ENCODE measurements at places on chromosomes 1 and 21. TPM values are rescaled to one million over a fixed set of nuclear protein-coding genes. Genes with fewer than 3 reads are reported as not detected.

DNA sequence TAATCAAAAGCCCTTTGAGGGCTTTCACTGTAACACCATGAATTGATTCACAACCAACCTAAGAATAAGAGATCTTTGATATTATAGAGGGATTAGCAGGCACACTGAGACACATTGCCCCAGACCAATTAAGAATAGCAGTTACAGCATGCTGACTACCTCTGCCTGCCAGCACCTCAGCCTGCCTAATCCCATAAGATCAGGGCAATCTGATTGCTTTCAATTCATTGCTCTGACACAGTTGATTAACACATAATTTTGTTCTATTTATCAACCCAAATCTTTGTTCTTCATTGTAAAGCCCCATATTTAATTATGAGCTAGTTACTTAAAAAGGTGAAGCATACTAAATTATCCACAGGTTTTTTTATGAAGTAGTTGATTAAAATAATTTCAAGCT, 548.8 kb upstream of the ZP4 start:
- no peaks in the 10 kb centered on the region for H3K36me3 ChIP-seq
- H3K27me3 ChIP-seq = no peaks in the 10 kb centered on the region
- DNase-seq = no peak
- H3K4me3 ChIP-seq = no peak overlapping the region

DNA sequence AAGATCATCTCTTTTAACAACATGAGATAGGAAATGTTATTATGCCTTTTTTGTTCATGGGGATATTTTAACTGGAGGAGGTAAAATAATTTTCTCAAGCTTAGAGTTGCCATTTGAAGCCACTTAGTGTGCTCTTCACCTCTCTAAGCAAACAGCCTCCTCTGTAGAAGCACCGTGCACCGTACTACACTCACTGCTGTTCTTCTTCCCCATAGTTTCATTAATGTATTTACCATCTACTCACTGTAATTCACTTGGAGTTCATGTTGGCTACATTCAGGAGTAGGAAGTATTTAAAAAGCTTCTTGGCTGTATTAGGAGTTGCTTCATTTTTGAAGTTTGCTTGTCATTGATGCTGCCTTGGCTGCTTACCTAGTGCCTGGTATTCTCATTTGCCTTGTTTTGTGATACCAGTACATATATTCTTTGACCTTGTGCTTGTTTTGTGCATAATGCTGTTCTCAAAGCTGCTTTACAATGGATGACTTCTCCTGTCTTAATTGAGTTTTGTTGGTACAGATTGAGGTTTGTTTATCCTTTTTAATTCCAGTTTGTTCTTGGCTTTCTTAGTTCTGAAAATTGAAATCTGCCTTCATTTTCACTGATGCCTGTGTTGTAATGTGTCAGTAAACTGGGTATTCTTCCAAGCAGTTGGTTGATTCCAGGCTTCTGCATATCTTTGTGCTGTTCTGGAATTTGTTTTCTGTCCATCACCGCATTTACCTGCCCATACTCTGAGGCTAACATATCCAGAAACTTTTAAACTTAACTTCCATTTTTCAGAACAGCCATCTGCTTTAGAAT, 240.4 kb downstream of the HMCN1 start:
- no peaks in the 10 kb centered on the region for H3K27me3 ChIP-seq
- no peaks in the 10 kb centered on the region for H3K4me1 ChIP-seq
- no peak for DNase-seq
- no peaks in the 10 kb centered on the region for H3K36me3 ChIP-seq

DNA sequence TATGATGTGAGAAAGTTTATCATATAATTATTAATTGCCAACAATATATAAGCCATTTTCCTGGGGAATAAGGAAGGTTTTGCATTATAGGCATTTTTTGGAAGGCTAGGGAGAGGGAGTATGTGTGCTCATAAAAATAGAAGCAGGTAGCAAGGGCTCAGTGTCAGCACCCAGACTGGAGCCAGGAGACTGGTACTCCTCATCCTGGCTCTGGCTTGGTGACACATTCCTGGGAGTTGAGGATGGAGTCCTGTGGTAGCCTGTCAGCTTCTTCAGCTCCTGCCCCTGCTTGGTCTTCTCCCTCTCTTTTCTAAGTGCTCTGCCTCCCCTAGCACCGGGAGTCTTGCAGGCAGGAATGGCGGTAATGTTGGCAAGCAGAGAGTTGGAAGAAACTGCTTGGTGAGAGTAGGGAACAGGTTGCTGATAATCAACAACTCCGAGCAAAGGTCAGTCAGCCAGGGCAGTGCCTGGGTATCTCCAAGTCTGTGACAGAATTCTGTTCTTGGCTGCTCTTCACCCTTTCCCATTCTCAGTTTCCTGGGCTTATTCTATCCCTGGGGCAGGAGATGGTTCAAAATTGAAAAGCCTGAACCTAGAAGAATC, 23.0 kb downstream of the GIPC2 start:
- no peaks in the 10 kb centered on the region for H3K36me3 ChIP-seq
- no peak for DNase-seq
- H3K27me3 ChIP-seq = no peaks in the 10 kb centered on the region
- H3K27ac ChIP-seq = no peak overlapping the region
- H3K4me1 ChIP-seq = no peaks in the 10 kb centered on the region
- H3K4me3 ChIP-seq = no peak overlapping the region

DNA sequence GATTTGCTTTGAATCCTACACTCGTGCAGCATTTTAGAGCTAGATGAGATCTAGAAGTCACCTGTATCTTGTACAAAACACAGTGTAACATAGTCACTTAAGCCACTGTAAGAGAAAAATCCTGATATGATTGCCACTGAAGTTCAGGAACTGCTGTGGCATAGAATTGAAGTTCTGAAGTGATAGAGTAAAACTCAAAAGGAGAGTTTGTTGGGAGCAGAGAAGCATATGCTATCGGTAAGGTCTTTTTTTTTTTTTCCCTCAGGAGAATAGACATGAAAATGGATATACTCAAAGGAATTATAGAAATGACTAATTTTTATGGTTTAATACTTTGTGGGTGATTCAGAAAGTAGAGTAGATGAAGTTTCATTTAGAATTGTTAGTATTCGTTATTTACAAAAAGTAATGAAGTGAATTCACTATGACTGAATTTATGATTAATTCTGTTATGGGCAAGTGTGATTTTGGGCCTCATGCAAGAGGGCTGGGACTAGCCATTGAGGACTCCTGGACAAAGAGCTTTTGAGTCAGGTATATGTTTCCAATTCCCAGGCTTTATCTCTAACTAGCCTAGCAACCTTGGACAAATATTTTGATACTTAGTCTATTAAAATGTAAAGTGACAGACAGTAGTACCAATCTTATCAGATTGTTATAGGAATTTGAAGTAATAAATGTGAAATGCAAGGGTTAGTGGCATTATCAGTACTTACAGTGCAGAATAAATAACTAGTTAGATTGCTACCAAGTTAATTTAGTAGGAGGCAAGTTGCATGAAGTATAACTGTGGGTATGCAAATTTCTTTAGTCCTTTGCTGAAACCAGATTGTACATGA, 3.1 kb downstream of the KCTD3 start:
- no peaks in the 10 kb centered on the region for H3K27me3 ChIP-seq
- no peak for DNase-seq
- no peak overlapping the region for H3K4me3 ChIP-seq
- no peaks in the 10 kb centered on the region for H3K36me3 ChIP-seq

DNA sequence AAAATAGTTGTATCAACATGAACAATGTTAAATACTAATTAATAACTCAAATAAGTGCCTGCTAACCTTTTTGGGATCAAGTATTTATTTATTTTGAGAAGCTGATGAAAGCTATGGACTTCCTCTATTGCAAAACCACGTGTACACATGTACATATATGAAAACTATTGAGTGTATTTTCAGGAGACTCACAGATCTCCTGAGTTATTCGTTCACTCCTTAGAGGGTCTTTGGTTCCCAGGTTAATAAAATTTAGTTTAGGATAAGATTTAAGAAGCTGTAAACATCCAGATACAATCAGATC, 130.5 kb downstream of the DISC1 start:
- no peak for DNase-seq
- H3K36me3 ChIP-seq = no peaks in the 10 kb centered on the region
- no peaks in the 10 kb centered on the region for H3K27me3 ChIP-seq
- no peak overlapping the region for H3K27ac ChIP-seq

- H3K27me3 ChIP-seq = no peaks in the 10 kb centered on the region
- H3K27ac ChIP-seq = no peak overlapping the region
- H3K4me1 ChIP-seq = peaks cover 15% of the 10 kb centered on the region
- H3K36me3 ChIP-seq = no peaks in the 10 kb centered on the region
- DNase-seq = no peak
Measured at GRCh38 chr21:34807146-34807880, 138.5 kb downstream of the CLIC6 start.

Gene IVL
- not detected for total RNA-seq

Gene VTCN1
- 1.9 TPM for total RNA-seq
